ENCODE measurements at places on chromosomes 3 and 15.

DNA sequence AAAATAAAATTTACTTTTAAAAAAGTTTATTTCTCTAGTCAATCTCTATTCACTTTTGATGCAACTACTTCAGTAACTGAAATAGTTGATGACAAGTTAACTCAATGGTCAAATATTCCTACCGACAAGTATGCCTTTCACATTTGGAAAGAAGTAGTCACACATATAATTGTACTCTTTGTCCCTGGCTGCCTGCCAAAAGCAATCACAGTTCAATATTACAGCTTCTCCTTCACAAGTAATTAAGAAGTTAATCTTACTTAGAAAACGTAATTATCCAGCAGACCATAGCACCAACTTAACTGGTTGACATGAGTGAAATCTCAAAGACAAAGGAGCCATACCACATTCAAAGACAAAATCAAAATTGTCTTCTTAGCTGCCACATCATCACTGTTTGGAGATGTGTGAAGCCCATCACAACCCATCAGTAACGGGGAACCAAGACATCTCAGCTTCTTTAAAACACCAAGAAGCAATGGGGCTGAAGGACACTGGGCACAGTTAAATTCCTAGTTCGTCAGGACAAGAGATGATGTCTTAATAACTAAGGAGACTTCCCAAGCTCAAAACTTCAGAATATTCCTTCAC lies 86.1 kb downstream of the PLCH1 start:
- no peak for DNase-seq

DNA sequence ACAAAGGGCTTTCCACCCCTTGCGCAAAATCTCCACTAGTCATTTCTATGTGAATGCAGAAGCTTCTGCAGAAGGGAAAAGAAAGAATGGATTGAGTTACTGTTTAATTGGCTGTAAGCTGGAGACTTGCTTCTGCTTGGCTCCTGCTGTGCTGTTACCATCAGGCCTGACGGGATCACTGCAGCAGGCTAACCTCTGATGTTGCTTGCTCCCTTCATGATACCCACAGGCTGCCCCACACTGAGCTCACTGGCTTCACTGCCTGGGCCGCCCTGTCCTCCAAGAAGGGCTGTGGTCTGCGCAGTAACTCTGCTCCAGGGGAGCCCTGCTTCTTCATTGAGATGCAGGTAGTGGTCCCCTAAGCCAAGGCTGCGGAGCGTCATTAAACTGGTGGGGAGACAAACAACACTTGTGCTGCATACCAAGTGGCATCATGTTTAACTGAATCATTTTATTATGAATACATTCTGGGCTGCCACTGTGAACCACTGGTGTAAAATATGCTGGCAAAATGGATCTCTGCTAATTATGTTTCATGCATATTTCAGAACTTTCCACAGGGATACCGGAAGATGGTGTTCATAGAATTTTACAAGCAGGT lies 78.6 kb downstream of the WDR49 start:
- DNase-seq = no peak

GRCh38 chr3:21704796-21705195 lies 46.2 kb downstream of the ZNF385D start:
- DNase-seq = no peak

DNA sequence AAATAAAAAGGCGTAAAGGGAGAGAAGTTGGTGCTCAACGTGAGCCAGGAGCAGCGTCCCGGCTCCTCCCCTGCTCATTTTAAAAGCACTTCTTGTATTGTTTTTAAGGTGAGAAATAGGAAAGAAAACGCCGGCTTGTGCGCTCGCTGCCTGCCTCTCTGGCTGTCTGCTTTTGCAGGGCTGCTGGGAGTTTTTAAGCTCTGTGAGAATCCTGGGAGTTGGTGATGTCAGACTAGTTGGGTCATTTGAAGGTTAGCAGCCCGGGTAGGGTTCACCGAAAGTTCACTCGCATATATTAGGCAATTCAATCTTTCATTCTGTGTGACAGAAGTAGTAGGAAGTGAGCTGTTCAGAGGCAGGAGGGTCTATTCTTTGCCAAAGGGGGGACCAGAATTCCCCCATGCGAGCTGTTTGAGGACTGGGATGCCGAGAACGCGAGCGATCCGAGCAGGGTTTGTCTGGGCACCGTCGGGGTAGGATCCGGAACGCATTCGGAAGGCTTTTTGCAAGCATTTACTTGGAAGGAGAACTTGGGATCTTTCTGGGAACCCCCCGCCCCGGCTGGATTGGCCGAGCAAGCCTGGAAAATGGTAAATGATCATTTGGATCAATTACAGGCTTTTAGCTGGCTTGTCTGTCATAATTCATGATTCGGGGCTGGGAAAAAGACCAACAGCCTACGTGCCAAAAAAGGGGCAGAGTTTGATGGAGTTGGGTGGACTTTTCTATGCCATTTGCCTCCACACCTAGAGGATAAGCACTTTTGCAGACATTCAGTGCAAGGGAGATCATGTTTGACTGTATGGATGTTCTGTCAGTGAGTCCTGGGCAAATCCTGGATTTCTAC lies at the start of gene RARB:
RARB (plus strand) TSS at position 322 of the 847 bp plus-strand sequence; CDS start at position 791, 469 bp downstream.
- peak; percentile 39 for DNase-seq

GRCh38 chr3:17745301-17745700 lies 2.9 kb upstream of the TBC1D5 start:
- no peak for DNase-seq

- DNase-seq = no peak
Observed at GRCh38 chr3:33428734-33429133, 11.5 kb downstream of the UBP1 start.

DNA sequence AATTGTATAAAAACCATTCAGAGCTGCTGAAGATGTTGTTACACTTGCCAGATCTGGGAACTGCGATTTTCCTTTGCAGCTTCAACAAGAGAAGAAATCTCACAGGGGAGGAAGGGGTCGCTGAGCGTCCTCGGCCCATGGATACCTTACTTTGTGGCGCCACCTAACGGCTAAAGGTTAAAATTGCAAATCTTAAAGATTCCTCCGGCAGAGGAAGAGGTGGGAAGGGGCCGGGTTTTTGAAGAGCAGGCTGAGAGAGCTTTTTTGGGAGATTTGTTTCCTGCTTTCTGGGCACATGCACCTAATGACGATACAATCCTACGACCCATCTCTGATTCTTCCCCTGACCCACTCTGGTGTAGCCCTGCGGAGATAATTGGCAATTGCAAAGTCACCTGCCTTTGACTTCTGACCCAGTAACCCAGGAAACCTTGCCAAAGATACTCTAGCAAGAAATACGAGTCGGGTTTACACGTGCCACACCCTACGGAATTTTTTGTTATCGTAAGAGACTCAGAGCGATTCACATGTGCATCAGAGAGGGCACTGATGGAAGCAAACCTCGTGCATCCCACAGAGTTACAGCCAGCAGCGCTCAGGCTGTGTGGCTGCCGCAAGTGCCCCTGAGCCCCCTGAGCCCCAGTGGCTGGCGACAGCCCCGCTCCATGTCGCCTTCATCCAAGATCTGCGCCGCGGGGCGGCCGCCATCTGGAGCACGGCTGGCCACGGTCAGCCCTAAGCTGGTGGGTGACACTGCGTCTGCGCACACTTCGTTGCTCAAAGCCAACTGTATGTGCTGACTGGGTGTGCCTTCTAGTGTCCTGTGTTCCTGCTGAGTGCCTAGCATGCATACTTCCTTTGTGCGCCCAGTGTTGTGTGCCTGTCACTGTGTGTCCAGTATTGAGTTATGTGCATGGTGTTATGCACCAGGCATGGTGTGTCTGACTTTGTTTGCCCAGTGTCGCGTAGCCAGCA lies 55.2 kb upstream of the CHRNA7 start:
- peak; percentile 73 for DNase-seq

DNA sequence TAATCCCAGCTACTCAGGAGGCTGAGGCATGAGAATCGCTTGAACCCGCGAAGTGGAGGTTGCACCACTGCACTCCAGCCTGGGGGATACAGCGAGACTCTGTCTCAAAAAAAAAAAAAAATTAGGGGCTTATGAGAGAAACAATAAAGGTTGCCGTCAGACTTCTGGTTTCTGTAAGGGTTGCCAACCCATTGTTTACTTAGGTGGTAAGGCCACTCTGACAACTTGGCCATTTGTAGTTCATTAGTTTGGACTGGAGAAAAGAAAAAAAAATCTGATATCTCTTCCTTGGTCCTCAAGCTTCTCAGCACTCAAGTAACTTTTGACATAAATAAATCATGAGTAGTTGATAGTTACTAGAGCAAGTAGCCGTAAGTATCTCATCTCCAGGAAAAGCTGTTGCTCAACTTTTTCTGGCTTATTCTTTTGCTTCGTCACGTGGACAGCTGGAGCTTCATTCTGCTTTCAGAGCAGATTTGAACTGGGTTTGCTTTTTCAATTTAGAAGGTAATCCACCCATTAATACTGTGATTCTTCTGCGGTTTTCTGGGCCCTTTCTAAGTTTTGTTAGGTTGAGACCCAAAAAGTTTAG lies 9.4 kb downstream of the SNX1 start:
- DNase-seq = no peak

DNA sequence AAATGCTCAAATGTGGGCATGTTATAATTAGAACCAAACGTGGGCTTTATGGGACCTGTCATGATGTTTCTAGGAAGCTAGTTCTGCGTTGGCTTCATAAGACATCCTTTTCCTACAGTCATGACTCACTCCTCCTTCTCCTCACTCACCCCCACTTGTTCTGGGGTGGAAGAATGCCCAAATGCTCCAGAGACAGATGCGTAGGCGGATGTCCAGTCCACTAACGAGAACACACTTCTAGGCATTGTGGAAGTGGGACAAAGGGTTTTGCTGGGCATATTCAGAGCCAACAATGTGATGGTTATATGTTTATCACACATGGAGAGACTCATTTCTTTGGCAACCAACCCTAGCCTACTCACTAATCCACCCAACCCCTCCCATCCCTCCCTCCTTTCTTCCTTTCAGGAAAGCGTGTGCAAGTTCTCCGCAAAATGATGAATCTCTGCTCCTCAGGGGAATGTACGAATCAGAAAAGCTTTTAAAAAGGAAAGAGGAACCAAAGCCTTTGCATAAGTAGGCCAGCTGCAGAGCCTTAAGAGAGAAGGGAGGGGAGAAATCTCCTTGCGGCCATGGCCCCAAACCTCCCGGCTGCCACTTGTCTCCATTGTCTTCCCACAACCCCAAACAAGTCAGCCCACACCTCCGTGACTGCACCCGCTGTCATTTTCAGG lies 123.0 kb upstream of the SPRED1 start:
- DNase-seq = no peak

GRCh38 chr3:195549931-195550519 lies 6.9 kb upstream of the PPP1R2 start:
- no peak for DNase-seq

DNA sequence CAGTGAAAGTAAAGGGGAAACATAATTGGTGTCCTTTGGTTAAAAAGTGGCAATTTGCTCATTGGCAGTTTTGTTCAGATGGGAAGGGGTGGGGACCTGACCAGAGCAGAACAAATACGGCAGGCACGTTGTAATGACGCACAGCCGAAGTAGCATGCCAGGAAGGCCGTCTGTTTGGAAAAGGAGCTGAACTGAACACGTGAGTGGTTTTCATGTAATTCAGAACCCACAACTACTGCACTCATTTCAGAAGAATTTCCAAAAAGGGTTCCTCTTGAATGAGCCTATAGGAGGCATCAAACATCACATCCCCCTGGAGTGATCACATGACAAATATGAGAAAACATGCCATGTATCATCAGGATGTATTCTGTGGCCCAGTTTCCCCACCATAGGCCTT lies 42.9 kb upstream of the LMCD1 start:
- no peak for DNase-seq

DNA sequence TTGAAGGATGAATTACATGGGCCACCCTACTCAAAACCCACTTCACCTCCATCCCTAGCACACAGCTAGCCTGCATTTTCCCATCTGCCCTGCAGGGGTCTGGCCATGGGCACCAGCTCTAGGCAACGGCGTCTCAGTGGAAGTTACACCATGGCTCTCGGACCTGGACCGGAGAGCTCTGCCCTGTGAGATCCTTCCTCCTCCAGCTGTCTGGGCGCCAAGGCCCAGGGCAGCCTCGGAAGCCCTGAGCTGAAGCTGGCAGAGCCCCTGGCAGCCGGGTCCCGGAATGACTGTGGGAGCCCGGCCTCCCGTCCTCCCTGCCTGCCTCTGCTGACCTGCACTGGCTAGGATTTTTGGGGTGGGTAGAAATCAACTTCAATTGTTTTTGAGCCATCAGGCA lies 98.9 kb downstream of the CHSY1 start:
- DNase-seq = peak; percentile 26

DNA sequence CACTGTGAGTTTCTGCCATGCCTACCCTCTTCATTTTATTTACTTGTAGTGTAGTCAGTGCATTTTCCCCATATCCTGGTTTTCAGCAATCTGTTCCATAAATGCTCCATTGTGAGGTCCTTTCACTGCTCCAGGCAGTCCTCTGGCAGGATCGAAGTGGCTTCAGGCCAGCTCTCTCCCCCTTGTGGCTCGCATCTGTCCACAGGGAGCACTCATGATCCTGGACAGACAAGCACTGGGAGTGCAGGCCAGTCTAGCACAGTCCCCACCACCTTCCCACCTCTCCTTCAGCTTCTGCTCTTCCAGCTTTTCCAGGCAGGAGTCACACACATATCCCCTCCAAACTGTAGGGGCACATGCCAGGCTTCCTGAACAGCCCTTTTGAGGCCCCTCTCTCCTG lies 173.6 kb downstream of the PPM1L start:
- DNase-seq = peak; percentile 29

DNA sequence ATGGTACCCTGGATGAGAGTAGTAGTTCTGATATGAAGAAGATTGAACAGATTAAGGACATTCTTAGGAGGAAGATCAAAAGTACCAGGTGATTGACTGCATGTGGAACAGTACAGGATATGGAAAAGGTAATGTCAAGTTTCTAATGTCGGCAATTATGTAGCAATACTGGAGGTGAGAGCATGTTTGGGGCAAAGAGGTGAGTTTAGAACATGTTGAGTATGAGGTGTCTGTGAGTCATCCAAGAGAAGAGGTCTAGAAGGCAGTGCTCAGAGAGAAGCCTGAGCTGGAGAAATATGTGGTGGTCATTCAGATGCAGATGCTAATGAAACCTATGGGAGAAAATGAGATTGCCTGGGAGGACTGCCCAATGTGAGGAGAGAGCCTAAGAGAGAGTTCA lies 305.6 kb downstream of the ZBTB20 start:
- no peak for DNase-seq

DNA sequence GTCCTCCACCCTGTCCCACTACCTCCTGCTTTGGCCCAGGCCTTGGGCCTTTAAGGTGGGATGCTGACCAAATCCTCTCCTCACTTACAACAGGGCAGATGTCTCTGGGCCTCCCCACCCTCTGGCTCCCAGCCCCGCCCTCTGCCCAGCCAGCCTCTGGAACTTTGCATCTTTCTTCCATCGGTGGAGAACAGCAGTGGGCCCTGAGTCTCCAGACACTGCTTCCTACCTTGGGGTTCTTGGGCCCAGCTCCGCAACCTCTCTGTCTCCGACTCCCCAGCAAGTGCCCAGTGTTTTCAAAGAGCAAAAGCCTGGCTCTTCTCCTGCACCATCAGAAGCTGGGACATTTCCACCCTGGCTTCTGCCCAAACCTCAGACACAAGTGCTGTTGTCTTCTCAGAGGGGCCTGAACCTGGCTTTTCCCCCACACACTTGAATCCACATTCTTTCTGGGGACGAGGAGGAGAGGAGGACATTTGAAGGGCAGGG lies 33.1 kb downstream of the MRAS start:
- no peak for DNase-seq

GRCh38 chr3:159850481-159850880 lies 138.2 kb upstream of the IL12A start:
- DNase-seq = no peak

GRCh38 chr3:141938011-141938500 lies 61.6 kb downstream of the ATP1B3 start:
- DNase-seq = no peak

- no peak for DNase-seq
Observed at GRCh38 chr15:91282486-91282885, 182.4 kb downstream of the SV2B start.

GRCh38 chr3:141561426-141562034 lies 74.7 kb downstream of the RASA2 start:
- DNase-seq = peak; percentile 50

Data from endothelial cell (in vitro differentiated cells).